ENCODE measurements at places on chromosomes 4 and X.

- DNase-seq: no peak
Observed at GRCh38 chr4:129578336-129578735, 482.4 kb downstream of the C4orf33 start.

GRCh38 chr4:4985844-4986243, 33.4 kb downstream of the CYTL1 start:
- DNase-seq: peak; percentile 41

DNA sequence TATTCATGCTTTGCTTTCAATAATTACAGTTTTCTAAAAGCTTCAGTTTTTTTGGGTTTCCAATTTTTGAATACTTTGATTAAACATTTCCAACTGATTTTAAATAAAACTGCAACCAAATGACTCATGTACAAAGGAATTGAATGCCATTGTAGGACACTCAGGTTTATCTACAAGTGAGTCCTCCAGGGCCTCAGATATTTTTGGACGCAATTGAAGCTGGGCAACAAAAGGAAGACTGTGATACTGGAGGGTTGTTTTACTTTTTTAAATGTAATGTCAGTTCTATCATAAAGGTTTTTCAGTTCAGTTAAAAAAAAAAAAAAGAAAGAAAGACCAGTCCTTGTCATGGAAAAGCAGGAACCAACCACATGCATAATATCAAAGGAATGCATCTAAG, 64.2 kb downstream of the MAGEA10 start:
- DNase-seq: no peak

- no peak for DNase-seq
Observed at GRCh38 chrX:20265221-20265725, 1.4 kb downstream of the RPS6KA3 start.

GRCh38 chr4:176448761-176449160, 129.0 kb downstream of the SPCS3 start:
- DNase-seq: no peak

DNA sequence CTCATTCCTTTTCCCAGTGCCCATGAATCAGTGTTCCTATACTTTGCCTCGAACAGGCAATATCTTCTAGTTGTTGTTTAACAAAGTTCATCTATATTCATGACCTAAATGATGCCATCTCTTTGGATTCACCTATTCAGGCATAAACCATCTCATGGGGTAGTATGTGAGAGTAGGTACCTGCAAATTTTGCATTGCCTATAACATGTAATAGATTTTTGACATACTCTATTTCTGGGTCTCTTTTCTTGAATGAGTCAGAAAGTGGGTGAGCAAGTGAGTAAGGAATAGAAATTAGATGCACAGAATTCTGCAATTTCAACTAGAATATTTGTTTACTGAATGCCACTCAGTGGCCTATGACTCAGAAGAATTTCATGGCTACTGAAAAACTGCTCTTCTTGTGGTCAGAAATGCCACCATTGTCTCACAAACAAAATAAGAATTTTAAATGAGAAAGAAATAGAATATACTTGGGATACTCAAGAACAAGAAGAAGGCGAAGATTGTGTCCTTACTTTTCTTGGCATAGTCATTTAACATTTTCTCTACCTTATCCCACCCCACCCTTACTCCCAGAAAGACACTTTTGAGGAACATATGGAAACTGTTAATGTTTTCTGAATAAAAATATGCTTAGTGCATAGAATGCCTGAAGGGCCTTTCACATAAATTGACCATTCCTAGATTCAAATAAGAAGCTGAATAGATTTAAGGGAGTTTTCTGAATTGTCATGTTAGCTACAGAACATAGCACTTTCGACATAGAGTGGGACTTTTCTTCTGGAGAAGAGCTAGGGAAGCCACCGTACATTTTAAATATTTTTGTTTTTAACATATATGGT, 86.8 kb downstream of the HHIP start:
- DNase-seq: no peak

DNA sequence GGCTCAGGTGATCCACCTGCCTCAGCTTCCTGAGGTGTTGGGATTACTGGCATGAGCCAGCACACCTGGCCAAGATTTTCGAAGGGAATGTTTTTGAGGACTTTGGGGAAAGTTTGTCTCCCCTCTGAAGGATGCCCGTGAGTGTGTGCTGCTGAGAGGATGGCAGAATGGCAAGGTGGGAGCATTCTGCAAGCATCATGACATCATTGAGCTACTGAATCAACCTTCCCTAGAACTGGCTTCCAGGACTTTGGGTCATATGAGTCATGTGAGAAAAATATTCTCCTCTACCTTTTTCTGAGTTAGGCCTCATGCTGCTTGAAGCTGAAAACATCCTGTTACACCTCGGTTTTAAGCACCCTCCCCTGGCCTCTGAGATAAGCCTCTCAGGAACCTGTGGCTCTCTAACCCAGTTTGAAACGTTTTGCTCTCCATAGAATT, 31.0 kb downstream of the TMEM131L start:
- DNase-seq: peak; percentile 14

DNA sequence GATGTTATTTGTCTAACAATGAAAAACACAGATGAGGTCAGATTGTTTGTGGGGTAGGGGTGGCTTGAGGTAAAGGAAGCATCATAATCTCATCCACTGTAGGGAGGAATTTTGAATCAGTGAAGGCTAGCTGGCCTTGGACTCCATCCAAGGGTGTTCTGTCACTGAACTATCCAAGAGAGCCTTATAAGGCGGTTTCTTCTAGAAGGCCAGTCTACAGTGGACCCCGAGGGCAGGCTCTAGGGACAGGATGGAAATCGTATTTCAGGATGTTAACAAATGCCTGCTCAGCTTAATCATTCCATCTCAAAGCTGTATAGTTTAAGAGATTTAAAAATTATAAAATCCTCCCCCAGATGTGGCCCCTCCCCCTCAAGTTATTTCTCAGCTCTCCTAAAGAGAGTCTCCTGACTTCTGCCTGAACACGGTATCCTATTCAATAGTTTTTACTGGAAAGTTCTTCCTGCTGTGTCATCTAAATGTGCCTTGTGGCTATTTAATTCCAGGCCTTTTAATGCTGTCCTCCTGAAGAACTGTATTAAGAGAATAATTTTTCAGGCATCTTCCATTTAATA, 8.0 kb downstream of the IGFBP7 start:
- no peak for DNase-seq

DNA sequence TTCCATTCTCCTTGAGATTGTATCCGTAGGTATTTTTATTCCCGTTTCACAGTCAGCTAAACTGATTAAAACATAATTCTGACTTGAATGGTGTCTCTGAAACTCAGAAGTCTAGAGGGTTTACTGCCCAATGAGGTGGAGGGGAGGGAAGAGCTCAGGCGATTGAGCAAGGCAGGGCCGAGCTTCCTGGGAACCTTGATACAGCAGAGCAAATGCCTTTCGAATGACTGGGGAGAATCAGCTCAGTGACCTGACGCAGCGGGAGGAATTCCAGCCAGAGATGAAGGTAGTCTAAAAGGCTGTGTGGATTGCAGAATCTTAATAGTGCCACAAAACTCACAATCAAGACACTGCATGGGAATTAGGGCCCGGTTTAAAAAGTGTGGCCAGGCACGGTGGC, 233.6 kb downstream of the EVC2 start:
- DNase-seq: peak; percentile 62

DNA sequence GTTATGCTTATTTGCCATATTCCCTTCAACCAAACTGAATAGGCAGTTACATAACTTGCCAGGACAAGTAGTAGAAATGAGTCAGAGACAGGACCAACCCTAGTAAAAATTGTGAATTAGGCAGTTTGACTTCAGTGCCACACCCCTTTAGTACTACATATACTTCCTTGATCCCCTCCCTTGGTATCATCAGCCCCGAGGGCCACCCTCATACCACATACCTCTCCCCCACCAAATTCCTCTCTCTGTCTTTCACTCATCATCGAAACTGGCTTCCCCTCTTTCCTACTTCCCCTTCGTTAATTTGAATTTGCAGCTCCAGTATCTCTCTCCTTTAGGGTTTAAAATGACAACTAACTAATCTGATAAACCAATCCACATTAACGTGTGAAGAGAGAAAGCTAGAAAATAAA, 7.9 kb upstream of the PTPN13 start:
- no peak for DNase-seq

DNA sequence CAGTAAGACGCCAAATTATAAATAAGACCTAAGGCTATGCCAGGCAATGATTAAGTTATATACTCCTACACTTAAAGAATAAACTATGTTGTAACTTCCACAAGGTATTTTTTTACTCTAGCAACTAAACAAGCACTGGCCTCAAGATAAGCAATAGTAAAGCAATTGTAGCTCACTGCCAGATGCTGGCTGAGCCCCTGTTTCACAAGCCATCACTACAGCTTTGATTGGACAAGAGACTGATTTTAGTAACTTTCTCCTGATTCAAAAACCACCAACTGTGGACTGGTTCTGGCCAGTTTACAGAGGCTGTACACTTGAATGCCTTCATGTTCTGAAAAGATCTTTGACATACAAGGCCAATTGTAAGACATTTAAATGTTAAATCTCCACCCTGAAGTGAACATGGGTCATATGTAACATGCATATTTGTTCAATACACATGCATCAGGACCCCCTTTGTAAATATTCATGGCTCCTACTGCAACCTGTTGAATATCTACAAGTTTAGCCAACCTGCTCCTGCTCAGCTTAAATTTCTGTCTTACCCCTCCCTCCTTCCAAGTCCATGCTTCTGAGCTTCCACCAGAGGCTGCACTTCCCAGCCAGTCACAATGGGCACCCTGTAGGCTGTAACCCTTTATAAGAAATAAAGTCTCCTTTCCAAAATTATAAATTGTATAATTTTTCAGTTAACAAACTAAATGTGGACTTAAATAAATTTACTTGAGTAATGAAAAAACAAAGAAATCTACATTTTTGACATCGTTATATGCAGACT, 423.6 kb downstream of the ANKRD50 start:
- no peak for DNase-seq

DNA sequence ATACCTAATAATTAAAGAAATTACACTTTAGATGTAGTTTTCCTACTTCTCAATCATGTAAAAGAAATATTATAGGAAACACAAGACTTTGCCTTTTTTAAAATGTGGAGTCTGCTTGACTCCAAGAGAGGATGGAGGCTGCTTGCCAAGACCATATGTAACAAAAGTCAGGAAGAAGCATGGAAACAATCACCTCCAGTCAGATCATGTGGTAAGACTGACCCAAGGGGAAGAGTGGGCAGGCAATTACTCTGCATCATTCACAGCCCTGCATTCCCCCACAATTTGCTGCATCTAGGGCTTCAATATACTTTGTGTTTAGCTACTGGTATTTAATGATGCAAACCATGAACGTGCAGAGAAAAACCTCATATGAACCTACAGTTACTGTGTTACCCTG, 78.0 kb upstream of the RXFP1 start:
- no peak for DNase-seq

DNA sequence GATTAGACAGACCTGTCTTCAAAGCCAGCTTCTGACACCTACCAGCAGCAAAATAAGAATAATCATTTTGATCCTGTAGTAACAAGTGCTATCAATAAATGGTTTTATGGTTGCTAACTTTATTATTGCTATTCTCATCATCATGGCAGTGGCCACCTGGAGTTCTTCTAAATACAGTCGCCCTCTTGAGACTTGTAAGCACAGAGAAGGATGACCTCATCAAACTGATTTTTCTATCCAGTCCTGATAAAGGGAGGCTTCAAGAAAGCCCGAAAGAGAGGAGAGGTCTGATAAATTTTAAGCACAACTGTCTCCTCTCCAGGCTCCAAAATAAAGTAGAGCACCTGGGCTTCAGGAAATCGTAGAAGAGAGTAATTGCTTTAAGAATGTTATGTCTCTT, 286.4 kb downstream of the USP46 start:
- no peak for DNase-seq

- DNase-seq: no peak
Observed at GRCh38 chrX:122218666-122219065, 965.4 kb upstream of the GRIA3 start.

DNA sequence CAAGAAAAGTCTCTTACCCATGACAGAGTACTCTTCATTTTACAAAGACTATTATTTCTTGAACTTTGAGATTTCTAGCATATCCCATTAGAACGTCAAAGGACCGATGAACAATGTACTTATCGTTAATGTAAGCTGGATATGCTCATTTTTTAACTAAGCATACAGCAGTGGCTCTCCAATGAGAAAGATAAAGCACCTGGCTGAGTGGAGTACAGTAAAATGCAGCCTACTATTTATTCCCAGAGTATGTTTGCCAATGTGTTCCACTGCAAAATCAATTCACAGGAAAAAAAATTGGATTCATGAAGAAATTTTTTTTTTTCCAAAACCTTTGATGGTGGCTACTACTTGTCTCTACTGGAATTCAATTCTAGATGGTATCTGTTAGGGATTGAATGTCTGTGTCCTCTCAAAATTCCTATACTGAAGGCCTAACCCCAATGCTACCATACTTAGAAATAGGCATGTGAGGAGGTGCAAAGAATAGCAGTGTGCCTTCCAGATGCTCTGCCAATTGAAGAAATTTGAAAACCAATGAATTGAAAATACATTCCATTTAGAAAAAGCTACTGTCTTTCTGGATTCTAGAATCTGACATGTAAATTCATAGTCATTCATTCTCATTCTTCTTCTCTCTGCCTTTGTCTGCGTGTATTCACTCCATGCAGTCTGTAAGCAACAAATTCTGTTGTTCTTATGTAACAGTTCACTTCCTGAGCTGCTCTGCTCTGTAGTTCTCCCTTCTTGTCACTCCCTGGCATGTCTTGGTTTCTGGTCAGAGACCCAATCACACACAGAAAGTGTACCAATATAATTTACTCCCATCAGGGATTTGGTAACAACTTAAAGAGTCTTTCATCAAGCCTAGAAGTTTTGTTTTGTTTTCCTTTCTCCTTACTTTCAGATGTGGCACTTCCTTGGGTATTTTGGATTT, 61.4 kb downstream of the PAPSS1 start:
- DNase-seq: no peak

GRCh38 chr4:117328333-117328732, 243.0 kb upstream of the TRAM1L1 start:
- DNase-seq: no peak

DNA sequence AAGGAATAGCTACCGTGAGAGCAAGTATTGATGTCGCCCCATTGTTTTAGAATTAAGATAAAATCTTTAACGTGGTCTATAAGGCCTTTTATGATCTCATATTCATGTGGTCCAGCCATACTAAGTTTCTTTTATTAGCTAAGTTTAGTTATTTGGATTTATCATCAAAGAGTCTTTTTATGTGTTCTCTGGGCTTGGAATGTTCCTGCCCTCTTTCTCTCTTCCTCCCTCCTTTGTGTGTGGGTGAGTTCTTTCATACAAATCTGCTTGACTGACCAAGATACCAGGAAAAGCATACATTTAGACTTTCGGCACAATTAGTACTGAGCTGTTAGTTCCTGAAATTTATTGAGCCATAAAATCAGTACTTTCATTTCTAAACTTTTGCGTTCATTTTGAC, 11.3 kb downstream of the TDO2 start:
- no peak for DNase-seq
